Cardiac fibroblast (primary cell): ENCODE measurements at places on chromosomes 12 and 14.

DNA sequence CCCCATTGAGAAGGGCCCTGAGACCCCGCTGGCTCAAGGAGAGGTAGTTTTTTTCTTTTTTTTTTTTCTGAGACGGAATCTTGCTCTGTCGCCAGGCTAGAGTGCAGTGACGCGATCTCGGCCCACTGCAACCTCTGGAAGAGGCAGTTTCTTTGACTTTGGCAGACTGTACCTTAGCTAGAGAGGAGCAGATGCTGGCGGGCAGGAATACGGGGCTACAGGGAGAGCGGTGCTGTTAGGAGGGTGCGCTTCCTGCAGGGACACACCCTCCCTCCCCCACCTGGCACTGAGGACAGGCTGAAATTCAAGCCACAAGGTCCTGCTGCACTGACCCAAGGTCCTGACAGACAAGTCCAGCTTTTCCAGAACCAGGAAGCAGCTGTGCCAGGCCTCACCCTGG is 32.2 kb upstream of the NUDT14 start:
- DNase-seq, result no peak

DNA sequence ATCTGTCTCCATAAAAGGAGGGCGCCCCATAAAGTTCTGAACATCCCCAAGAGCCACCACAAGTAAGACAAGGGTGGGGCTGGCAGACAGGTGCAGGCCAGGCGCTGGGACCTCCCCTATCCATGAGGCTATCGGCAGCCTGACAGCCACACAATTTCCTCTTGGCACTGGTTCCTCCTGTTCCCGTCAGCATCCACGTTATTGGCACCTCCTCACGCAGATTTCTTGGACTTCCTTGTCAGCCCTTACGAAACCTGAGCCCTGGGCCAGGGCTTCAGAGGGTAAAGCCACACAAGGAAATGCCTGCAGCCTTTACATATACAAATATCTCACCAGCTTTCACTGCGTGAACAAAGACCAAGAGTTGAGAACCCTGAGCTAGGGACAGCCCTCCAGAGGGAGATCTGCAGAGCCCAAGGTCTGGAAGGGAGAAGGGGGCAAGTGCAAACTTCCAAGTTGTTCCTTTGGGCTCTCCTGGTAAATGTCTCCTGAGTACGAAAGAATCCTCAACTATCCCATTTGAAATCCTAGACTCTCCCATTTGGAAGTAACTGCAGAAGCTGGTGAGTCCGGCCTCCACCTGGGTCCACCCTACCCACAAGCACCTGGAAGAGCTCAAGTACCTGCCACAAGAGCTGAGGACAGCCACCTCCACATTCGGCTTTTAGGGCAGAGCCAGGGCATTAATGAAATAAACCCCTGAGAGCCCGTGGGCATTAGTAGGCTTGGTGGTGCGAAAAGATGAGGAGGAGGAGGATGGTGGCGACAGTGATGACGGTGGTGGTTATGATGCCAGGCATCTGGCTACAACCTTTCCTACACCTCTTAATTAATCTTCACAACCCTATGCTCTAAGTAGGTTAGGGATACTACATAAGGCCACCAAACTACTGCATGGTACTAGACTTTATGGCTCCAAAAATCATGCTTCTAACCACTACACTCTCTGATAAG is 5.5 kb upstream of the TC2N start:
- DNase-seq, result peak; percentile 80

DNA sequence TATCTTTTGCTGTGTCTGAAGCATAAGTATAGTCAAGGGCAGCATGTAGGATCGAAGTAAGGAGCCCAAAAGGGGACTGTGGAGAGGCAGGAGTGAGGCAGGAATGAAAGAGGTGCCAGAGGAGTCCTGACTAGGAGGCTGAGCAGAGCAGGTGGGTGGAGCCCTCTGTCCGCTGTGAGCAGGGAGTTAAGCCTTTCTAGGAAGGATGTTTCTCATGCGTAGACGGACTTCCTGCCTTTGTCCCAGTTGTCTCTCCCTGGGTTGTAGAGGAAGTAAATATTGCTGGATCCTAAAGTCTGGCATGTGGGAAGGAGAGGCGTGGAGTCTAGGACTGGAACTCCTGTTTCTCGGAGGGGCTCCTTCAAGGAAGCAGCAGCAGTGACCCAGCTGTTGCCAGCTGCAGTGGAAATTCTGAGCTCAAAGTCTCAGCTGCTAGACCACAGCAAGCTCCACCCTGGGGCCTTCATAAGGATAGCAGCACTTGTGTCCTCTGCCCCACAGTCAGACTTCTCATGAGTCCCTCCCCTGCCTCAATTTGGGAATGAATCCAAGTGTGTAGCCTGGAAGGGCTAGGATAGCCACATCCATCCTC is 44.0 kb downstream of the RBMS2 start:
- peak; percentile 87 for DNase-seq

DNA sequence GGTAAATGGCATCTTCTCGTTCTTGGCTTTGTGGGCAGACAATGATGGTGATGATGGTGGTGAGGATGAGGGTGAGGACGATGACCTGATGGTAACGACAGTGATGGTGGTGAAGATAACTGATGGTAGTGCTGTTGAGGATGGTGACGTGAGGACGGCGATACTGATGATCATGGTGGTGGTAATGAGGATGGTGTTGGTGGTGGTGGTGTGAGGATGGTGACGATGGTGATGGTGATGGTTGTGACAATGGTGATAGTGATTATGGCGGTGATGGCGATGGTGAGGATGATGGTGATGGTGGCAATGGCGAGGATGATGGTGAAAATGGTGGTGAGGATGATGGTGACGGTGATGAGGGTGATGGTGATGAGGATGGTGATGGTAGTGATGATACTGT is 54.5 kb downstream of the FBRSL1 start:
- no peak for DNase-seq

GRCh38 chr14:22794551-22794951 is 20.7 kb downstream of the SLC7A7 start:
- no peak for DNase-seq

DNA sequence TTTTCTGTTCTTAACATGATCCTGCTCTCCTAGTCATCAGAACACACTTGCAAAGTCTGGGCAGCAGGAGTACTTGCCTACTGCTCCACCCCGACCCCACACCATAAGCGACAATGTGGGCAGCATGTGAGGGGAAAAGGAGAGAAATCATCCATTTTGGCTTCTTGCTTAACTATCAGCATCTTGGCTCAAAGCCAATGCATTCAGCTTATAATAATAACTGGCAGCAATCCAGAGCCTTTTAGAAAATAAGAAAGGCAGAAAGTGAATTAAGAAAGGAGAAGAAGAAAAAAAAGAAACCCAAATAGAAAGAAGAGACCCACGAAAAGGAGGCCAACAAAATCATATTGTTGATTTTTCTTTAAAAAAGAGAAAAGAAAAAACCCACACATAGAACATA is 930.8 kb downstream of the BCL11B start:
- no peak for DNase-seq

- no peak for DNase-seq
Observed at GRCh38 chr14:61218767-61219166, 62.4 kb downstream of the TMEM30B start.

GRCh38 chr12:32053881-32054624 is 52.6 kb upstream of the BICD1 start:
- no peak for DNase-seq

DNA sequence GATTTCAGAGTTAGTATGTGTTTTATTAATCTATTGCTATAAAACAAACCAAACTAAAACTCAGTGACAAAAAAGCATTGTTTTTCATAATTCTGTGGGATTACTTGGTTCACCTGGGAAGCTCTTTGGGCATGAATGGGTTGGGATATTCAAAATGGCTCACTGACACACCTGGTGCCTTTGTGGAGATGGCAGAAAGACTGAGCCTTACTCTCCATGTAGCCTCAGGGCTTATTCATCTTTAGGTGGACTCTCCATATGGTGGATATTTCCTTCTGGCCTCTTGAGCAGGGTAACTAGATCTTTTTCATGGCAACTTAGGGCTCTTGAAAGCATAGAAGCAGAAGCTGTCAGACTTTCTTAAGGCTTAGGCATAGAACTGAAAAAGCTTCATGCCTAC is 1102.8 kb upstream of the SEL1L start:
- DNase-seq, result no peak

DNA sequence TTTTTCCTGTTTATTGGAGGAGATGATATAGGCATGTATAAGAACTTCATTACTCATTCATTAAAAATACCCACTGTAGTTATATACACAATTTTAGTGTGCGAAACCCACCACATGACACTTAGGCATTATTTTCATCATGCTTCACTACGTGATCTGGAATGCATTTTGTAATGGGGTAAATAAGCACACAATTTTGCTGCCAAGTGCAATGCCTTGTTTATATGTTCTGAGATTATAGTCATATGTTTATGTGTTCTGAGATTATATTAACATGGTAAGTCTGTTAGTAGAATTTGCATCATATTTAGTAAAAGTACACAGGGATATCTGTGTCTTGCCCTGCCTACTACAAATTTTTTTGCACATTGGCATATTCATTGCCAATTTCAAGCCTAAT is 1123.0 kb downstream of the LRFN5 start:
- no peak for DNase-seq

DNA sequence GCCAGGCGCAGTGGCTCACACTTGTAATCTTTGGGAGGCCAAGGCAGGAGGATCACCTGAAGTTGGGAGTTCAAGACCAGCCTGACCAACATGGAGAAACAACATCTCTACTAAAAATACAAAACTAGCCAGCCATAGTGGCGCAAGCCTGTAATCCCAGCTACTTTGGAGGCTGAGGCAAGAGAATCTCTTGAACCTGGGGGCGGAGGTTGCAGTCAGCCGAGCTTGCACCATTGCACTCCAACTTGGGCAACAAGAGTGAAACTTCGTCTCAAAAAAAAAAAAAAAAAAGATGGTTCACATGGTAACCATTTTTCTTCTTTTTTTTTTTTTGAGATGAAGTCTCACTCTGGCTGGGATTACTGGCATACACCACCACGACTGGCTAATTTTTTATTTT is 35.3 kb downstream of the SLC2A14 start:
- DNase-seq, result no peak

GRCh38 chr12:70091021-70091521 is 152.2 kb upstream of the CNOT2 start:
- no peak for DNase-seq

GRCh38 chr14:50025073-50025472 is 91.3 kb downstream of the VCPKMT start:
- DNase-seq, result no peak

GRCh38 chr12:123446333-123446713 is 9.8 kb upstream of the RILPL2 start:
- no peak for DNase-seq

- no peak for DNase-seq
Observed at GRCh38 chr14:45698462-45699134, 445.6 kb upstream of the MIS18BP1 start.

DNA sequence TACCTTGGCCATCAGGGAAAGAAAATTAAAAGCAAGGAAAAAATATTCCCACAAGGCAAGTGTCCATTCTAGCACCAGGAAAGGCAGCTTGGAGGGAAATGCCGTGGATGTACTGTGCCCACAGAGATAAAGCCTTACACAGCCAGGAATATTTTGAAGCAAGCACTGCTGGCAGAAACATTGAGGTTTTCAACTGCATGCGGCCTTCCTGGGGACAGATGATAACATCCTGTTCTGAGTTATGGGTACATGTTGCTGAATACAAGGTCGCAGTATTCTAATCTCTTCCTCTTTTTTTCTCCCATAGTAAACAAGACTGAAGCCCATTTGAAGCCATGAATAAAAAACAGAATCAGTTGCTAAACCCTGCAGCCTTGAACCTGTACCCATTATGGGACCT is 197.1 kb downstream of the BTG1 start:
- no peak for DNase-seq

DNA sequence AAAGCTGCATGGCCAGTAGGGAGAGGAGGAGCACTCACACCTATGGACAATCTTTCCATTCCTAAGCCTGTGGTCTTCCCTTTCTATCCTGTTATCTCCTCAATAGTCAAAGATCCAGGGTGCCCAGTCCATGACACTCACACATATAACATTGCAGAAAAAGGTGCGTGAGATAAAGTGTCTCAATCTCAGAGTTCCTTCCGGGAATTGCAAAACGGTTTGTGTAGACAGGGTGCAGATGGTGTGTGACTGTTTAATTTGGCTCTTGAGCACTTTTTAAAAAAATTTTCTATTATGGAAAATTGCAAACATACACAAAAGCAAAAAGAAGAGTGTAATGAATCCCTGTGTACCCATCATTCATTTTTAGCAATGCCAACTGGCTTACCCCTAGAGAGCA is 1493.6 kb downstream of the AACS start:
- no peak for DNase-seq

- no peak for DNase-seq
Observed at GRCh38 chr12:97003276-97003675, 96.2 kb downstream of the NEDD1 start.

DNA sequence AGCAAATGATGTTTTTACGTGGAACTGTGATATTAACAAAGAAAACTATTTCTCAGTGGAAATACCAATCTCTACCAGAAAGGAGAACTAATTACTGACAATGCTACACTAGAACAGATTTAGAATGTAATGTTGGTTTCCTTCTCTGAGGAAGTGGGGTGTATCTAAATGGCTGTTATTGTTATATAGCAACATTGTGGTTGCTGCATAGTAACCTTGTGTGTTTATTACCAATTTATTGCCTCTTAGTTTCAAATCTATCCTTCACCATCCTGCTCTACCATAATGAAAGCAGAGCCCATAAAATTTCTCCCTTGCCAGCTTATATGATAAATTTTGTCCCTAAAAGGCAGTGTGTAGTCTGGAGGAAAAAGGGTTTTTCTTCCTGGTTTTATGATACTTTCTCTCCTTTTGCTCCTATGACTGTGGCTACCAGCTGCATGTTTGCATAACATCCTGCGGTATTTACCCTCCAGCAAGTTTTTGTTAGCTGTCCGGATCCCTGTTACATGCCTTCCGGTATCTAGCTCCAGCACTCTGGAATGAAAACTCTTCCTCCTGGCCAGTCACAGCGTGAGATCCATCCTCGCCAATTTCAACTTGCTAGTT is 5.7 kb upstream of the KLRK1 start:
- DNase-seq, result peak; percentile 78

GRCh38 chr14:39876916-39877315 is 444.7 kb upstream of the FBXO33 start:
- no peak for DNase-seq

GRCh38 chr14:67996235-67996634 is 176.7 kb downstream of the RAD51B start:
- DNase-seq, result no peak

GRCh38 chr12:84128117-84128991 is 784.2 kb downstream of the SLC6A15 start:
- DNase-seq, result no peak

- DNase-seq, result peak; percentile 93
Observed at GRCh38 chr14:53032161-53032803, 81.4 kb upstream of the FERMT2 start.
